ENCODE measurements at places on chromosomes 1 and 21.

DNA sequence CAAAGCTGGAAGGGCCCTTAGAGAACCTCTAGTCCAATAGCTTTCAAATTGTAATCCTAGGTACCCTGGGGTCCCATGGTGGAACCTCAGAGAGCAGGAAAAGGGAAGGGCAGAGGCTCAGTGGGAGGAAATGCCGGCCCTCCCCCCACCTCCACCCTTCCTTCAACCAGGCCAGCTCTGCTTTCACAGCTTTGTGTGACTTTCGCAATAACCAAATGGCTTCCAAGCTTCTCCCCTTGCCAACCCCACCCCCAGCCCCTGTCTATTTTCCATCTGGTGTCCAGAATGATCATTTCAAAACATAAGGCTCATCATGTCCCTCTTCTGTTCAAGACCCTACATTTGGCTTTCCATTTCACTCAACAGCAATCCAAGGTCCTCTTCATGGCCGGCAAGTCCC, 74.4 kb downstream of the CD58 start:
- no peak for DNase-seq

DNA sequence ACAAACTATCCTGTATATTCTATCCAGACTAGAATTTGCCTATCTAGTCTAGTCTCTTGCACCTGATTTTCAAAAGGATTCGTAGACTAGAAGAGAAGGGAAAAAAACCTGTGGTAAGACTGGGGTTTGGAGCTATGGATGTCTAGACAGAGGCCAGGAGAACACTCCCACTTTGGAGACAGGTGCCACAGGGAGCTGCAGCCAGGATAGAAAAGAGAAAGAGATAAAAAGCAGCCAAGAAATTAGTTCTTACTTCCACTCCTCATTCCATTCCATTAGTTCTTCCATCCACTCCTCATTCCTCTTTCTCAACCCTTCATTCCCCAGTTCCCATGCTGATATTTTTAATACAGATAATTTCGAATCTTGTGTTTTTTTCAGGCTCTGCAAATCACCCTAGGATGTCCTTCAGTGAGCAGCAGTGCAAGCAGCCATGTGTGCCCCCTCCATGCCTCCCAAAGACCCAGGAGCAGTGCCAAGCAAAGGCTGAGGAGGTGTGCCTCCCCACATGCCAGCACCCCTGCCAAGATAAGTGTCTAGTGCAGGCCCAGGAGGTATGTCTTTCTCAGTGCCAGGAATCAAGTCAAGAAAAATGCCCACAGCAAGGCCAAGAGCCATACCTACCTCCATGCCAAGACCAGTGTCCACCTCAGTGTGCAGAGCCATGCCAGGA, 496 bp downstream of the PRR9 start:
- DNase-seq, result no peak

- DNase-seq, result no peak
These were observed 1298.9 kb upstream of the ADGRL4 start for GRCh38 chr1:80305466-80305865.

DNA sequence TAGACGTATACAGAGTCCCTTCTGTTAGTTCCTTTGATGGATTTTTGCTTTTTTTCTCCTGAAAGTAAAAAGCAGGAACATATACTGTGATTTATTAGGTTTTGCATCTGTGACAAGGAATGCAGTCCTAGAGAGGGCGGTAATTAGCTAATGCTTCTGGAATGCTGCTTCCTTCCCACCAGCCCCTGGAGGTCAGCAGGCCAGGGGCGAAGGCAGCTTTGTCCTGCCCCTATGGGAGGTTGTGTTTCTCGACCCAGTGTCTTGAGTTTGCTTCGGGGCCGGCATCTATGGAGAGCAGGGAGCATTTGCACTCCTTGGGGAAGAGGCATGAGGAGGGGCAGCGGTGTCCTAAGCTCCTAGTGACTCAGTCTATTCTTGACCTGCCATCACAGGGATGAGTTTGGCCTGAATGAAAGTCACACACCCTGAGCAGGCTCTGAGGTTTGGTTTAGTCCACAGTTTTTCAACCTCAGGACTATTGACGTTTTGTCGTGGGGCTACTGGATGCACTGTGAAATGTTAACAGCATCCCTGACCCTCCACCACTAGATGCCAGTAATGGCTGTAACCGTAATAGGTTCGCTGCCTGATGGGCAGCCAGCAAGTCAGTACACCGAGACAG, 85.0 kb upstream of the KCNJ15 start:
- DNase-seq, result no peak

GRCh38 chr1:67601539-67601938, 83.5 kb upstream of the GADD45A start:
- no peak for DNase-seq

GRCh38 chr1:185318431-185319138, 1.5 kb upstream of the IVNS1ABP start:
- no peak for DNase-seq

- DNase-seq, result no peak
These were observed 23.4 kb downstream of the SCAF4 start for GRCh38 chr21:31708541-31708940.

GRCh38 chr1:245788269-245788668, 633.5 kb downstream of the KIF26B start:
- no peak for DNase-seq

DNA sequence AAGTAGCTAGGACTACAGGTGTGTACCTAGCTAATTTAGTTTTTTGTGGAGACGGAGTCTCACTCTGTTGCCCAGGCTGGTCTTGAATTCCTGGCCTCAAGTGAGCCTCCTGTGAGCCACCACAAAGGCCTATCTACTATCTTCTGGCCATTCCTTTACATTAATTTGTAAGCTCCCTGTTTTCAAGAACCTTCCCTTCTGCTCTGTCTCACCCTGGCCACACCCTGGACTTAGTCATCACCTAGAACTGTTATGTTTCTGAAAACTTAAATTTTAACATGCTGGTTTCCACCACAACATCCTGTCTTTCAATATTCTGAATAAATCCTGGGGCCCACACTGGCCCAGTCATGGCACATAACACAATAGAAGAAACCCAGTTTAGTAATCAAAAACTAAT, 4.9 kb upstream of the B4GALT3 start:
- DNase-seq, result peak; percentile 53

- peak; percentile 36 for DNase-seq
These were observed 1.2 kb upstream of the RNF11 start for GRCh38 chr1:51234721-51235425.

GRCh38 chr1:5599541-5599940, 392.7 kb downstream of the NPHP4 start:
- DNase-seq, result no peak

DNA sequence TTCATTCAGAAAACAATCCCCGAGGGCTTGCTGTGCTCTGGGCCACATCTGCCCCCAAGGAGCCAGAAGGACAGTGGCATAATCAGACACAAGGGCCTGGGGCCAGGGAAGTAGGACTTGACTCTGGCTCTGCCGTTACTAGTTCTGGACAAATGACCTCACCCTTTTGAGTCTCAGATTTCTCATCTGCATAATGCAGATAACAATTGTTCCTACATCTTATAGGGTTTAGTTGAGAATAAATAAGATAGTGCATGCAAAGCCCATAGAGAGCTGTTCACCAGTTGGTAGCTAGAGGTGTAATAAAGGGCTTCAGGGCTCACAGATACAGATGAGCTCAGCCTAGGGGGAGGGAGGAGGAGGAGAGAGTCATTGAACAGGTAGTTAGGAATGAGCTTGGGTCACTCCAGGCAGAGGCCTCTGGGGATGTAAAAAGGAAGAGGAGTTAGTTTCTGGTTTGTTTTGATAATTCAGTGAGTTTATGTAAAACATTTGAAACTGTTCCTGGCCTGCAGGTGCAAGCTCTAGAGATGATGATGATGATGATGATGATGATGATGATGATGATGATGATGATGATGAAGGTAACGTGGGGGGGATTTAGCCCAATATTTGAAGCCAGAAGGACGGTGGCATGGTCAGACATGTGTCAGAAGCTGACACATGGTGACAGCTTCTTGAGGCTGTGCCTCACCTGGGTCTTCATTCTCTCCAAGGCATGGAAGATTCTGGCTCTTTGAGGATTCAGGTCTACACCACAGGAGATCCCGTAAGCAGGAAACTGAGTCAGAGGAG, 858 bp downstream of the LACTBL1 start:
- no peak for DNase-seq

DNA sequence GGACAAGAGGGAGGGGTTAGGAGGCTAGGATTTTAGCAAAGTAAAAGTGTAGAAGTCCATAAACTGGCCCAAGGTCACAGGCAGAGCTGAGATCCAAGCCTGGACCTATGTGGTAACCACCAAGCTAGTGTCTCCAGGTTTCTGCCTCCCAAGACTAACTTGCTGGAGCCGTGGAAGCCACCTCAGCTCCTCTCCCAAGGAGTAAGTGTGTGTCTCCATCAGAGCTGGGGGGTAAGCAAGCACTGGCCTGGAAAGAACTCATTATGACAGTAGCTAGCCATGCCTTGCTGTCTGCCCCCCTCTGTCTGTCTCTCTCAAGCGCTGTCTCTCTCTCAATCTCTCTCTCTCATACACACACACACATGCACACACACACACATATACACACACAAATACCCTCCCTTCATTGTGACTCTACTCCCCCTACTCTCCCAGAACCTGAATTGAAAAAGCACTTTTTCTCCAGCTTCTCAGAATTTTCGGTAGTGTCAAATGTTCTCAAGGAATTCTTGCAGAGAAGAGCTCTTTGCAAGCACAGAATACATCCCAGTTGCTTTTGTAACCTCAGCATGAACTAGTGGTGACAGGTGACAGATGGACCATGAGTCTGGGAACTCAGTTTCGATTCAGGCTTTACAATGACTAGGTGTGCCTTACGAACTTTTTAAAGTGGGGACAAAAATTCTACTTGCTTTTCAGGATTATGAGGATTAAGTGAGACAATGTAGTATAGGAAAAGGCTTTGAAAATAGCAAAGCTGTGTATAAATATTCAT, 238.0 kb upstream of the FGGY start:
- no peak for DNase-seq

Measured in activated CD4-positive, CD25-positive, alpha-beta regulatory T cell treated with anti-CD3 and anti-CD28 coated beads, Interleukin-2, amount 50 U/mL, for 72 hours (primary cell).